ENCODE measurements at places on chromosomes 1 and 21.

DNA sequence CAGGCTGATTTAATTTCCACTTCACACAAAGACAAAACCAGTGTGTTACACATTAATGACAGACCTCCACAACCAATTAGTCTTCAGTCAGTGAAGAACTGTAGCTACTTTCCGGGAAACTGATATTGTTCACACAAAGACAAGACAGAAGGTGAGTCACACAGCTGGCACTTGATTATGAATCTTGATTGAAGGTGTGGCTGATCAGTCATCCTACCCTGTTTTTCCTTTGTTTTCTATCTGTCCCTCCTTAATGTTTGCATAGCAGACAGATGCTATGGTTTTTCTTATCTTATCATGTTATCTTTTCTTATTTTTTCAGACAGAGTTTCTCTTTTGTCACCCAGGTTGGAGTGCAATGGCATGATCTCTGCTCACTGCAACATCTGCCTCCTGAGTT, 185.1 kb upstream of the GREM2 start:
- ATAC-seq = peak; percentile 42

DNA sequence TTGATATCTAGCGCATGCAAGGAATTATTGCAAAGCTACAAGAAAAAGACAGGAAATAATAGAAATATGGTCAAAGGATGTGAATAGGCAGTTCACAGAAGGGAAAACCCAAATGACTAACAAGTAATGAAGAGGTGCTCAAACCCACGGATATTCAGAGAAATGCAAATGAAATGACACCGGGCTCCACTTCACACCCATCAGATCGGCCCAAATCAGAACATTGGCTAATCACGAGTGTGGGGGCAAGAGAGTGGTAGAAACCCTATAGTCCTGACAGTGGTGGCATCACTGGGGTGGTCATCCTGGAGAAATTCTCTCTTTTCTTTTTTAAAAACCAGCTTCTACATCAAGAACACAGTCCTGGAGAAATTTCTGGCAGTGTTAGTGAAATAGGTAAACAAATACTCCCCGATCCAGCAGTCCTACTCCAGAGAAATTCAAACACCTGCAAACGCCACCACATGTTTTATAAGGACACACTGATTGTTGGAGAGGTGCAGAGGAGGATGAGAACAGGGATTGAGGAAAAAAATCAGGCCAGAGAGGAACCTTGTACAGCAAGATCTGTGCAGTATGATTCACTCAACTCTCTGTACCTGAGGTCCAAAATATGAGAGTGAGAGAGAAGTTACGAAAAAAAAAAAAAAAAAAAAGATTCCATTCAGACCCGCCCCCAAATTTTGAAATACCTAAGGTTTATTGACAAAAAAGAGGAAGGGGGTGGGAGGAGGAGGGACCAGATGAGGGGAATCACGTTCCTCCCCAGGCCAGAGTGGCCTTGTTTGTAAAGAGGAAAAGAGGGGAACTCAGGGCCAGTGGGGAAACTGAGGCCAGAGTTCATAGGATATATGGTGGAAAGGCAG, 9.2 kb upstream of the TNFRSF1B start:
- ATAC-seq = no peak

DNA sequence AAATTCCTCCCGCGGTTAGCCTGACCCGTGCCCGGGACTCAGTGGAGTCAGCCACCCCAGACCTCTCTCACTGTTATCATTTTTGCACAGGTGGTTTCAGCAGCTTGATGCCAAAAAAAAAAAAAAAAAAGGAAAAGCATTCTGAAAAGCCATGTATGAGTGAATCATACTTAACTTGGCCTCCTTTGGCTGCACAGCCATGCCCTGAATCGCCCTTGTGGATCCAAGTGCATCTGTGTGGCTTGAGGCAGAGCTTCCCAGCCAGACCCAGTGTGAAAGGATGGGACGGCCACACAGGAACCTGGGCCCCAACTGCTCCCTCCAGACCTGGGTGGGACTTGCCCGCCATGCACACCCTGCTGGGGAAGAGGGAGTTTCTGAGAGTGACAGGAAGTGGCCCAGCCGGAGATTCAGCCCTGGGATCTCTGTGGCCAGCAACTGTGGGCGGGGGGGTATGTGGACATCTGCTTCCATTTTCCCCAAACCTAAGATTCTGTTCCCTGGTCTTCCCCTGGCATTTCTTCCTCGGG, 8.6 kb downstream of the YBEY start:
- ATAC-seq = peak; percentile 73

- peak; percentile 65 for ATAC-seq
These were observed at the start of gene IFI44L for GRCh38 chr1:78619803-78620579. TSS of gene IFI44L (plus strand) at chr1:78620448. CDS start at chr1:78627916, 7,468 bp downstream.

GRCh38 chr1:204261746-204262505, 48.1 kb upstream of the GOLT1A start:
- ATAC-seq = no peak

DNA sequence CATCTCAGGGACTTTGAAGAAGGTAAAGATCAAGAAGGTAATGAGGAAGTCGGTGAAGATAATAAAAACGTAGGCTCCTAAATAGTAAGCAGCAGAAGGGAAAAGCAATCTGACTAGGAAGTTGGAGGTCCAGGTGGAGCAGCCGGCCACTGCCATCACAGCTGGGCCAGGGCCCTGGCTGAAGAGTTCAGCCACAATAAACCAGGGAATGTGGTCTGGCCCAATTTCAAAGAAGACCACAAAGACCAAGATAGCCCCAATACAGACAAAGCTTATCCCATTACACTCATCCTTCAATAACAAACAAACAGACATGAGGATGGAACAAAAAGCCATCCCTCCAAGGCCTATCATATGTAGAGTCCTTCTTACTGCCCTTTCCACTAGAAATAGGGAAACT, 18.4 kb upstream of the JAK1 start:
- ATAC-seq = no peak

GRCh38 chr1:19391596-19391981, 79.5 kb downstream of the SLC66A1 start:
- ATAC-seq = peak; percentile 43

GRCh38 chr1:112836642-112837041, 119.4 kb downstream of the SLC16A1 start:
- ATAC-seq = peak; percentile 41

DNA sequence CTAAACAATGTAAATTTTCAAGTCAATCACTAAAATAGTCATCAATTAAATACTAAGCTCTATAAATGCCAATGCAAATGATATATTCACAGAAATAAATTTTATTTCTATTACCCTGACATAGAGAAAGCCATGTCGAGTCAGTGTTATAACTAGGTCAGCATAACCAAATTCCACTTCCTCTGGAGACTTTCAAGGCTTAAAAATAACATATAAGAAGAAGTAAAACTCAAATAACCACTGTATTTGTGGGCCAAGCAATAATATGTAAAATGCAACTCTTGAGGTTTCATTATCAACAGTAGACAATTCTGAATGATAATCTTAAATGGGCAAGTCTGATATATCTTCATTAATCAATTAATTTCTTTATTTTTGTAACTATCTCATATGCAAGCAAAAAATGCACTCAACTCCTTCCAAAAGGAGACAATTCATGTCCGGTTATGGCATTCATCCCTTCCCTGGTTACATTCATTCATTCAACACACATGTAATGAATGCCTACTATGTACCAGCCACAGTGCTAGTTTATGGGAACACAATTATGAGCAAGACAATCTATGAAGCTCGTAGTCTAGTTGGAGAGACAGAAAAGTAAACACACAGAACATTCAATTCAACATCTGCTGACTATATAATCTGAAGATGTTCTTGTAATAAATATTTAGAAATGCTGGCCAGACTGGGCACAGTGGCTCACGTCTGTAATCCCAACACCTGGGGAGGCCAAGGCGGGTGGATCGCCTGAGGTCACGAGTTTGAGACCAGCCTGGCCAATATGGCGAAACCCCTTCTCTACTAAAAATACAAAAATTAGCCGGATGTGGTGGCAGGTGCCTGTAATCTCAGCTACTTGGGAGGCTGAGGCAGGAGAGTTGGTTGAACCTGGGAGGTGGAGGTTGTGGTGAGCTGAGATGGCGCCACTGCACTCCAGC, 37.1 kb upstream of the CAP1 start:
- ATAC-seq = no peak

- no peak for ATAC-seq
These were observed 90.6 kb upstream of the NGF start for GRCh38 chr1:115428676-115429075.

DNA sequence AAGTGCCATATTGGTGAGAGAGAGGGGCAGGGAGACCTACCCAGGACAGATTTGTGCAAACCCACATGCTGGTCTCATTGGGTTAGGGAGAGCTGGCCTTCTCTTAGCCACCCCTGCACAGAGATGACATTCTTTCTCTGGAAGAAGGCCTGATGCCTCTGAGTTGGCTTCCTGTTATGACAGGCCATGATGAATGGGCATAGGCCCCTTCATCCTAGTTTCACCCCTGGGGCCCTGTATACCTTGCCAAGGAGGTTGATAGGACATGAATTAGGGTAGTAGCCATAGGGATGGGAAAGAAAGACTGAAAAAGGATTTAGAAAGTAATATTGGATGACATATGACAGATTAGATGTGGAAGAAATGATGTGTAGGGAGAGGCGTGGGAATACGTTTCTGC, 46.6 kb downstream of the TENT5C start:
- no peak for ATAC-seq

Measured in SK-N-SH treated with all-trans-retinoic acid at 6 μM for 48 hours (cell line).